ENCODE measurements at places on chromosomes 6 and 20. TPM values are rescaled to one million over a fixed set of nuclear protein-coding genes. Genes with fewer than 3 reads are reported as not detected.

The SEL1L2 gene
- 1.5 TPM for total RNA-seq

GRCh38 chr20:32544893-32545840, 40.0 kb downstream of the NOL4L start:
- no peak for DNase-seq

GRCh38 chr6:49772285-49772684, 14.8 kb downstream of the PGK2 start:
- no peak for DNase-seq

GRCh38 chr6:106099235-106099537, 13.1 kb downstream of the PRDM1 start:
- no peak for DNase-seq

- peak; percentile 77 for DNase-seq
These were observed at the start of gene MTHFD1L for GRCh38 chr6:150865406-150866146. Gene MTHFD1L, plus strand, starts transcription at chr6:150865702. Its CDS starts 121 bp downstream, at chr6:150865823.

GRCh38 chr6:154605178-154605881, 94.8 kb upstream of the CNKSR3 start:
- DNase-seq, result no peak
